Activated naive CD4-positive, alpha-beta T cell (primary cell): ENCODE measurements at places on chromosomes 12 and 14.
A peak's percentile ranks its signal among the peaks of the same experiment; 100 is the strongest.

GRCh38 chr14:73269729-73270531 lies 32.6 kb downstream of the PAPLN start:
- no peak for DNase-seq

- DNase-seq, result no peak
Observed at GRCh38 chr14:105177082-105177481, 4.0 kb downstream of the NUDT14 start.

DNA sequence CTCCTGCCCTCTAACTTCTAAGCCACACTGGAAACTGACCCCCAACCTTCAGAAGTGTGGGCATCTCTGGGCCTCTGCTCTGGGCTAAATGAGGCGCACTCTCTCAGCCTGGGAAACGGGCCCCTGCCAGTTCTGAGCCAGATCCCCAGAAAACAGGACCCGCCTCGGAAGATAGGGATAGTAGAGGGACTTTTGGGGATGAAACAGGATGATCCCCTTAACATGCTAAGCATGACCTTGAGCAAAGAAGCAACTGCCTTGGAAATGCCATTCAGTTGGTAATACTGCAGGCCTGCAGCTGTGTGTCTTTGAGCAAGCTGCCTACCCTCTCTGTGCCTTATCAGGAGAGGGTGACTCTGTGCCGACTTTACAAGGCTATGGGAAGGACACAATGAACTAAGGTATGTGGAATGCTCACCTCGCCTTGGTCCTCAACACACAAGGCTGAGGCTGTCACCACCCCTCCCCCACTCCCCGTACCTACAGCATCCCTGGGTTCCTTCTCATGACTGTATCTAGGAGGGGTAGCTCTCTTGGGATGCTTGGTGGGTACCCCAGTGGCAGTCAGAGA lies 54.0 kb downstream of the NCOR2 start:
- no peak for DNase-seq

GRCh38 chr12:51217133-51217967 lies 512 bp downstream of the POU6F1 start:
- peak; percentile 50 for DNase-seq

- DNase-seq, result no peak
Observed at GRCh38 chr12:107731366-107731765, 29.6 kb downstream of the PRDM4 start.

DNA sequence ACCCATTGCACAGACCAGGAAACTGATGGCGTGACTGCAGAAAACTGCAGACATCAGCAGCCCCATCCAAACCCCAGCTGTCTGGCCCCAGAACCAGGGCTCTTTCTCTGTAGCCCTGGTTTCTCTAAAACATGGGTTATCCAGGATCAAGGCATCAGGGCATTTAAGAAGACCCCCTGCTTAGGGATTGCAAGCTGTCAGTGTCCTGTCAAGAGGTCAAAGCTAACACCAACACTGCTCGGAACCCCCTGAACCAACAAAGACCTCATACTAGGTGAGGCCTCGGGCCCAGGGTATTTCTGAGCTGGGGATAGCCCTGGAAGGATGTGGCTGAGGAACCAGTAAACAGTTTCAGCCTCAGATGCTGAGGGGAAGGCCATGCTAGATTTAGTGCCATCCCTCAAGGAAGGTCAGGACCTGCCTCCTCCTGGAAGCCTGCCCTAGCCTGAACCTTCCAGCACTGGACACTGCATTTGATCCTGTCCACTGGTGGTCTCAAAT lies 39.2 kb downstream of the BCL11B start:
- no peak for DNase-seq

GRCh38 chr12:4159851-4160250 lies 113.7 kb upstream of the CCND2 start:
- DNase-seq, result no peak

DNA sequence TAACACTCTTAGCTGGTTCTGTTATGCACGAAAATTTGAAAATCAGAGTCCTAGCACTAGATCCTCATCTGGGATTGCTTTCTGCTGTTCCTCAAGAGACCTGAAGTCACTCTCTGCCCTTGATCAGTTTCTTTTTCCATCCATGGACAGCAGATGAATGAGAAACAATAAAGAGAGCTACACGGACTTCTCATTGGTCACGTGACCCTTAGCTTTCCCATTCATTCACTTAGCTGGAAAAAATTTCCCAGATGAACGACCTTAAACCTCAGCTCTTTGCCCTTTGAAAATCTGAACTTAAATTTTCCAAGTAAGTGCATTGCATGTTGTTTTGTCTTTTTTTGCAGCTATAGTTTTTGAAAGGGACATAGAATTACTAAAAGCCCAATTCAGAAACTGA lies 27.2 kb upstream of the RGS6 start:
- no peak for DNase-seq

GRCh38 chr14:25067600-25067999 lies 17.7 kb upstream of the STXBP6 start:
- no peak for DNase-seq

GRCh38 chr12:101838628-101839323 lies 8.0 kb upstream of the GNPTAB start:
- DNase-seq, result no peak

DNA sequence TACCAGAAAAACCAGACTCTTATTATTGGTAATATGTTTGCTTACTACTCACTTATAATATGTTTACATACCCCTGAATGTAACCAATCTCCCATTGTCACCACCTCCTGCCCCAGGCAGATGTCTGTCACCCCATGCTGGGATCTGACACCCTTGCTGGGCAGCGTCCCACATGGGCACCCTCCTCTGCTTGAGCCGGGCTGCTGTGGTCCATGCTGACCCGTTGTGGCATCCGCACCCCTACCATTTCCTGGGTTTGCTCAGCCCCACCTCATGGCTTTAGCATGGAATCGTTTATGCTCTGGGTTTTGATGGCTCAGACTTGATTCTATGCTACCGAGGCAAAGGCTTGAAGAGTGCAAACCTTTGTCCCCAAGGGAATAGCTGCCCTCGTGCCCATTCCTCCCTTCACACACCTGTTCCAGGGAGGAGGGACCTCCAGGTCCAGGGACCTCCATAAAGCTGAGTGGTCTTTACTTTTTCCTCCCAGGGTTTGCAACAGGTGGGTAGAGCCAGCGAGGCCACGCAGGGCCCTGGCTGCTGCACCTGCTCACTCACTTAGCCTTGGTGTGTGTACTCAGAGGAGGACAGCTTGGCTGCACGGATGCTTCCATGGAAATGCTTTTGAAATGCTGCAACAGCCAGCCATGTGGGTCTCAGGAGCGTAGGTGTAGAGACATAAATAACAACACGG lies 68.7 kb downstream of the PRMT8 start:
- no peak for DNase-seq

GRCh38 chr12:111677186-111677585 lies 8.6 kb downstream of the BRAP start:
- no peak for DNase-seq

GRCh38 chr14:104989951-104990303 lies 4.3 kb downstream of the CLBA1 start:
- DNase-seq, result no peak

DNA sequence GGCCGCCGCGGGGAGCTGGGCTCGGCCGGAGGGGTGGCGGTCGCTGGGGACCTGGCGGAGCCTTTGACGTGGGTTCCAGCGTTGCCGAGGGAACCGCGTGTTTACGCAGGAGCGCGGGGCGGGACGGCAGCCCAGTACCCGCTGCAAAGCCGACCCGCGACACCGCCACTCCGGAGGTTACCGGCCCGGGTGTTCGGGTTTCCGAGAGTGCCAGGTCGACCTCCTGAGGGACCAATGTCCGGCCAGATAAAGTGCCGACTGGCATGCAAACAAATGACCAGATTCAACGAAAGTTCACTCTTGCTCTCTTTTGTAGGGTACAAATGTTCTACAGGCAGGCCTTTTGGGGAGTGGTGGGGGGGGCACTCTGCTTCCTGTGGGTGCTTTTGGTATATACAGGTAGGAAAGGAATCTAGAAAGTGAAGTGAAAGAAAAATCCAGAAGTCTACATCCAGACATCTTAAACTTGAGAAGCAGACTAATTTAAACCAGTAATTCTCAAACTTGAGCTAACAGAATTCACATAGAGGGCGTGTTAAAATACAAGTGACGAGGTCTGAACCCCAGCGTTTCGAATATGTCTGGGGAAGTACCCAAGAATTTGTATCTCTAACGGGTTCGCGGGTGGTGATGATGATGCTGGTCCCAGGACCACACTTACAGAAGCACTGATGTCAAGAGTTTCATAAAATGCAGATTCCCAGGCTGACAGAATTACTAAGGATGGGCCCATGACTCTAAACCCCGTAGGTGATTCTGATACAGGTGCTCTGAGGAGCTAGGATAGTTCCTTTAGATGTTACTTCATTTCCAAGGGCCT lies at the start of gene GPR135:
Gene GPR135 (minus strand): TSS at position 65 of the 820 bp plus-strand sequence. CDS start 154 bp downstream, outside the sequence.
- peak; percentile 20 for DNase-seq

DNA sequence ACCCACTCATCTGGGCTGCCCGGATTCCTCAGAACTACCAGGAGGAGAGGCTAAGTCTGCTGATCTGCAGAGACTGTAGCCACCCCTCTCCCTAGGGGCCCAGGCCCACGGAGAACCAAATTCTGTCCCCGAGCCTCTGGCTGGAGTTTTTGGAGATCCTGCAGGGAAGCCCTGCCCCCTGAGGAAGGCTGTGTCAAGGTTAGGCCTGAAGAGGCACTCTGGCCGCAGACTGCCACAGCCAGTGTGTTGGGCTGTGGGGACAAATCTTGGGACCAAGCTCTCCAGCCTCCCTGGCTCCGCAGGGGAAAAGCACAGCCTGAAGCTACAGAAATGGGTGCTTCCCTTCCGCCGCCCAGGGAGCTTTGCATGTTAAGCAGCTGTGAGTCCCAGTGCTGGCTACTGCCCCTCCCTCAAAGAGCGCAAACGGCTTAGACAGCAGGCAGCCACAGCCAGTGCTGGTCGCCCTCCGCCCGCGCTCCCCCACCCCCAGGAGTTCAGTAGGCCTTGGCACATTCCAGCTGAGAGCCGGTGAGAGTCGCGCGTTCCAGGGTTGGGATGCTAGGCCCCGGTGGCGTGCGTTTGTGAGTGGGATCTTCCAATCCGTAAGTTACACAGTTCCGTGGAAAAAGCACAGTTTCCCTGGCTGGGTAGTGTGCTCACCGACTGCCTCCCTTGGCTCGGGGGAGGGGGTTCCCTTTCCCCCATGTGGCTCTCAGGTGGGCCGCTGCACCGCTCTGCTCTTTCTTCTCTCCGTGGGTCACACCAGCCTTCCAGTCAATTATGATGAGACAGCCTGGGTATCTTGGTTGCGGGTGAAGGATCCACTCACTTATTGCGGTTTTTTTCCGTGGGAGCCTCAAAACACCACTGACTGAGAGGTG lies 13.2 kb downstream of the CLEC4E start:
- no peak for DNase-seq

GRCh38 chr14:50943261-50943942 lies 881 bp downstream of the PYGL start:
- no peak for DNase-seq

DNA sequence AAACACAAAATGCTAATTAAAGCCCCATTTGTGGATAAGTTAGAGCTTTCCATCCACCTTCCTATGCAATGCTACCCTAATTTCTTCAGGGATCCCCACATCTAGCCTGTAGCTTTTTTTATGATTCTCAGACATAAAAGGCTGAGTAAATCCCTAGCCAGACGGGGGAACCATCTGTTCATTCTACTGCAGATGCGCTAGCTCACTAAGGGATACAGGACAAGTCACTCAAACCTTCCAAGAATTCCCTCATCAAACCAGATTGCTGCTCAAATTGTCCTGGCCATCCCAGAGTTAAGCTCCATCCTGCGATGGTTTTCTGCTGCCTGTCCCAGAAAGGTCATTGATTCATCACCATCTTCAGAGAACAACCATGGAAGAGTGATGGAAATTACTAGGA lies 56.7 kb downstream of the MYRFL start:
- no peak for DNase-seq

DNA sequence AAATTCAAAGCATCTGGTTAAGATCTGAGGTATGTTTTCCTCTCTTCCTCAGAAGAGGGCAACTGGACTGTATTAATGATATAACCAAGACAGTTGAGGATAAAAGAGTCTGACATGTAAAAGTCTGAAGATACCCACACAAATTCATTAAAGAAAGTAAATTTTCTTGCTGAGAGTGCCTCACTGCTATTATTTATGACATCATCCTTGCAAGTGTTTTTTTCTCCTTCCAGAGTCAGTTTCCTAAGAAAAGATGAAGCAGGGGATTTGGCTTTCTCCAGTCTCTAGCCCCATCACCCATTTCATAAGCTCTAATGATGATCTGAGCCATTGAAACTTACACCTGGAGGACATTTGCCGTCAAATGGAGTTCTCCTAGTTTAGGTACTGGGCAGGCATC lies 21.0 kb upstream of the MYBPC1 start:
- DNase-seq, result no peak

DNA sequence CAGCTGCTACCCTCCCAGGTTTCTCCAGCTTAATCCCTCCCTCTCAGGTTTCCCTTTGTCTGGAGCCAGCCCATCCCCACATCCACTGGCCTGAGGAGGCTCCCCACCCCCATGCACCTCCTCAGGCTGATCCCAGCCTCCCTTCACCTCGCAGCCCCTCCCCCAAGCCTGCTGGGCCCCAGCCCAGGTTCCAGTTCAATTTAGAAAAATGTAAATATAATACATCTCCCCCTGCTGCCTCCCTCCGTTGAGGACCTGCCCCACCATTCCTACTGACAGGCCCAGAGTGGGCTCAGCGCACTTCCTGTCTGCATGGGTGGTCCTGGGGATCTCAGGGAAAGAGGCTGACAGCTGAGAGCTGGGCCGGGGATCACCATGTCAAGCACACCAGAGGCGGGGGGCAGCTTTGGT lies 155.8 kb downstream of the NTF3 start:
- DNase-seq, result no peak

DNA sequence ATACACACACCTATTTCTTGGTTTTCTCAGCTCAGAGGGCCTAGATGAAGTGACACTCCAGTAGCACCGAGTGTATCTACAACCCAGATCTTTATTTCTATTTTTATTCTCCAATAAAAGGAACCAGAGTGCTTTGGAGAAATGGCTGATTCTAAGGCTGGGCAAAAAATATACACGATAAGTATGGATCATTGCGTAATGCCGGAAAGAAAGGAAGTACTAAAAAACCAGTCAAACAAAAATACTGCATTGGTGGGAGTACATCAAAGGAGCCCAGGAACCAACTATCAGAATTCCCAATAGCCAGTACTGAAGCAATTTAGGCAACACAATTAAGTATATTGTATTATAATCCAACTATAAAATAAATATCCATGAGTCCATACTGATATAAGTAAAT lies 400.9 kb upstream of the CCDC196 start:
- DNase-seq, result no peak

- no peak for DNase-seq
Observed at GRCh38 chr12:116689979-116690744, 47.7 kb downstream of the SPRING1 start.

DNA sequence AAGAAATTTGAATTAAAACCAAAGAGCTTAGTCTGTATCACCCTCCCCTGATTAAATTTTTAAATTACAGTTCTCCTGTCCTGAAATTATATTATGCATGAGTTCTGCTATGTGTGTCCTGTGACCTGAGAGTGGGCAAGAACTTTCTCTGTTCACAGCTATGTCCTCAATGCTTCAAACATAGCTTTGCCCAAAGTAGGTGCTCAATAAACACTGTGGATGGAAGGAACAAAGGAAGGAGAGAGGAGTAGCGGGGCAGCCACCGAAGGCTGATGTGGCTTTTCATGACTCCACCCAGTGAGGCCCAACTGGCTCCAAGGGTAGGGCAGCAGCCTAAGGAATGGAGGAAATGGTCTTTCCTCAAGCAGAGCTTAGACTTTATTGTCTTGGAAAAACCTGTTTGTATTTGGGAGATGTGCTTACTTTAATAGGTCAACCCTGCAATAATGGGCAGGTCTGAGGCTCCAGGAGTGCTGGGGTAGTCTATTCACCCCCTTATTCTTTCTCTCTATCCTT lies 7.6 kb upstream of the MARK3 start:
- no peak for DNase-seq
